NCI-H1436 treated with DMSO at 0.1 percent for 48 hours (cell line): ENCODE measurements at places on chromosomes 3 and 15.

DNA sequence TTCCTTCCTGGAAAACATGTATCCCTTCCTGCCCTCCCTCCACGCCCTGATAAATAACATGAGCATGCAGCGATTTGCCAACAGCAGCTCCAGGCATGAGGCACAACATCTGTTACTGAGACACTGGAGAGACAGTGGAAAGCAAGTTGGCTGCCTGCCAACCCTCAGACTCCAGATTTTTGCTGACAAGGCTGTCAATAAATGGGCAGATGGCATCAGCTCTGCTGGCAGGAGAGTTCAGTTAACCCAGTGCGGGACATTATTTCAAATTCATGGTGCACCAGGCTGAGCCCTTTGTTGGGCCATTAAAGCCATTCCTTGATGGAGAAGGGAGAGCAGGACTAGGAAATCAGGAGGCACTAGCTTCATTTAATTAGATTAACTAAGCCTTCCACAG lies 293.3 kb downstream of the MEX3B start:
- no peak for DNase-seq

DNA sequence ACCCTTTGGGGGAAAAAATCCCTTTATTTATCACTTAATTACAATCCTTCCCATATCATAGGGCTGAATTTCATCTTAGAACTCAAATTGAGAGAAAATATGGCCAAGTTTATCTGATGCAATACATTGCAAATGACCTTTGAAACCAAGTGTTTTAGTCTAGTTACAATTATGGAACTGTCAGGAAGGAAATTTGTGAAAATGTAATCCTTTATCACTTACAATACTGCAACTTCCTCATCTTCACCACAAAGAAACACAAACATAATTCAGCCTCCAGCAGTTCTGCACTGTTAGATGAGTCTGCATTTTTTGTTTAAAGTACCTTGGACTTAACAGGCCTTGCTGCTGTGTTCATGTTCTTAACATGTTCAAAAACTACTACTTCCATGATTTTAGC lies 4.6 kb downstream of the CCPG1 start:
- DNase-seq = no peak

GRCh38 chr3:67414740-67415139 lies 239.7 kb downstream of the SUCLG2 start:
- no peak for DNase-seq

DNA sequence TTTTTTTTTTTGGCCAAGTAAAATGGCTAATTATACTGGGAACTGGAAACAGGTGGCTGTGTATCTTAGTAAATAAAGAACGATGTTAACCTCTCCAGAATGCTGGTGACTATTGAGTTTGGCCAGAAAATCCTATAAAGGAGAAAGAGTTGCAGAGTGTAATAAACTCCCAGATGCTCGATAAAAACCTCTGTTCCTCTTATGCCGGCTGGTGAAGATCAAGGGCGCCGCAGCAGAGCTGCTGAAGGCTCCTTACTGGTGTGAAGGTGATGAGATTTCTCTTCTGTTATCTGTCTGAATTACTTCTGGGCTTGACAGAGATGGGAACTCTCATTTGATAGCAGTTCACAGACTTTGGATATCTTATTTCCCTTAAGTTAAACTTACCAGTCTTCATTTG lies 104.6 kb downstream of the PTPRG start:
- DNase-seq = no peak

- DNase-seq = no peak
Observed at GRCh38 chr3:52593103-52593502, 56.7 kb downstream of the UQCC5 start.

DNA sequence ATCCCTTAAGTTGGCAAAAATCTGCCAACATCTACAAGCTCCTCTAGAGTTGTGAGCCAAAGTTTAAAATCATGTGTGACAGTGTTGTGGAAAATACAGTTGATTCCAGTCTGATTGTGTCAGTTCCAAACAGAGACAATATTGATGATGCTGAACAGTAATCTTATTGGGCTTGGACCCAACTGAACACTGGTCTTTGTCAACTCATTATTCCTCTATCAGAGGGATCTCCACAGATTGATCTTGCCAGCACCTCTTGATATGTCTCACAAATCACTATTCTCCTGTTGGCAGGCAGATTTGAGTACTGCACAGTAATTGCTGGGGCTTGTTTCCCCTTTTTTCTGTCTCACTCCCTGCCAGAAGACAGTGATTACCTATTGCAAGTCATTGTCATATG lies 326.6 kb upstream of the DPH6 start:
- DNase-seq = no peak

DNA sequence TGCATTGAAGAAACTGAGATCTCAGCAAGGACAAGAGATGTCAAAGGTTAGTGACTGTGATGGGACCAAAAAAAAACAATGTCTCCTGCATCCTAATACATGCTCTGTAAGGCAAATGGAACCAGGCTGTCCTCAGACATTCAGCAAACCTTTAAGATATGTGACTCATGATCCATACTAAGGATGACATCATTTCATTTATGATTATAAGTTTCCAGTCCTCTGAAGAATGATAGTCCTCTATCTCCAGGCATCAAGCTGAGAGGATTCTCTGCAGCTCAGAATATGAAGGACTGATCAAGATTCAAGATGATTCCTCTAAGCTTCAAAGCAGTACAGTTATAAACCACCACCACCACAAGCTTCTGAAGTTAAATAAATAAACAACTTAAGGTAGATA lies 47.6 kb downstream of the SSR3 start:
- DNase-seq = no peak

DNA sequence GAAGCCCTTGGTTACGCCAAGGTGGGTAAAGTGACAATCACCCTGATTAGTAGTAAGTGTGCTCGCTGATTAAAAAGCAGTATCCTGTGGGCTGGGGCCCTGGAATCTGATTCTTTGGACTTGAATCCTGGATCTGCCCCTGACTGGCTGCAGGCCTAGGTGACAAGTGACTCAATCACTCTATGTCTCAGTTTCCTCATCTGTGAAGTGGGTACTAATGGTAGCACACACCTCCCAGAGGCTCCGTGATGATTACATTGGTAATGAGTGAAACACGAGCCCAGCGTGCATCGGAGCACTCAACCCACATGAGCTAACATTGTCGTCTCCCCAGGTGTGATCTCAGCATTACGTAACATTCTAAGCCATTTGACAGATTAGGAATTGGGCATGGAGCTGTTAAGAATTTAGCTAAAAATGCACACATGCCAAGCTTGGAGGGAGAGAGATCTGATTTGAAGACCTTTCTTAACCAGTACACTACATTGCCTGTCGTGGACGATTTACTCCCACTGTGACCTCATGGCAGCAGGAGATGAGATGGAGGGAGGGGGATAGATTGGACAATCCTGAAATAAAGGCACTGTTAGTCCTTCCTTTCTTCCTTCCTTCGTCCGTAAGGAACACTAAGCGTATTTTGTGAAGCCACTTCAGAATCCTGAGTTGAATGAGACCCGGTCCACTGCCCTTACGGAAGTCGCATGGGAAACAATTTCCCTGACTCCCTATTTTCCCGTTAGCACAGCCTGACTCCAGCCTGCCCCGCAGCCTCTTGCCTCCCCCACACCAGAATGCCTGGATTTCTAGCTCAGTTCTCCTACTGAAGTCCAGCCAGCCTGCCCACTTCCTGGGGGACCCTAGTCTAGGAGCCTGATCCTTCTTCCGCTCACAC lies 32.1 kb downstream of the MGLL start:
- no peak for DNase-seq

DNA sequence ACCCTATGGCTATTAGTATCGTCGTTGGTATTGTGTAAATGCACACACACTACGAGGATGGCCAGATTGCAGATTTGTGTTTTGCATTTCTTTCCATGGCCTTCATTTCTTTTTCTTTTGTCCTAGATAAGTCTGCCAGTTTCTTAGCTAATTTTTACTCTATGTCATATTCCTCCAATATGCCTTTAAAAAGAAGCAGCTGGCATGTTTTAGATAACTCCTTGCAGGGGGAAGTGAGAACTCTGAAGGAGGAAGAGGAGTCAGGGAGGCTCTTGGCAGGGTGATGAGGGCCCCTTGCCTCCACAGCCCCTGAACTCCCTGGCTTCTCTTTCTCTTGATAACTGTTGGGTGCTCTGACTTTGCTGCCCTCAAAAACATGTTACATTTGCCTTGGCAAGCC lies 244.0 kb downstream of the GABRG3 start:
- DNase-seq = no peak

GRCh38 chr15:70220490-70221096 lies 122.9 kb upstream of the TLE3 start:
- no peak for DNase-seq

- no peak for DNase-seq
Observed at GRCh38 chr3:122102191-122102935, 47.2 kb downstream of the CD86 start.

DNA sequence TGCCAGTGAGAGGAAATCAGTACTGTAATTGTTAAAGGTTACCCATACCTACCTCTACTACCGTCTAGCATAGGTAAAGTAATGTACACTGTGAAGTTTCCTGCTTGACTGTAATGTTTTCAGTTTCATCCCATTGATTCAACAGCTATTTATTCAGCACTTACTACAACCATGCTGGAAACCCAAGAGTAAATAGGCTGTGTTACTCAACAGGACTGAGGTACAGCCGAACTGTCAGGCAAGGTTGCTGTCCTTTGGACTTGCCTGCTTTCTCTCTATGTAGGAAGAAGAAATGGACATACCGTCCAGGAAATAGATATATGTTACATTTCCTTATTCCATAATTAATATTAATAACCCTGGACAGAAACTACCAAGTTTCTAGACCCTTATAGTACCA lies 265.5 kb downstream of the NR2F2 start:
- no peak for DNase-seq

DNA sequence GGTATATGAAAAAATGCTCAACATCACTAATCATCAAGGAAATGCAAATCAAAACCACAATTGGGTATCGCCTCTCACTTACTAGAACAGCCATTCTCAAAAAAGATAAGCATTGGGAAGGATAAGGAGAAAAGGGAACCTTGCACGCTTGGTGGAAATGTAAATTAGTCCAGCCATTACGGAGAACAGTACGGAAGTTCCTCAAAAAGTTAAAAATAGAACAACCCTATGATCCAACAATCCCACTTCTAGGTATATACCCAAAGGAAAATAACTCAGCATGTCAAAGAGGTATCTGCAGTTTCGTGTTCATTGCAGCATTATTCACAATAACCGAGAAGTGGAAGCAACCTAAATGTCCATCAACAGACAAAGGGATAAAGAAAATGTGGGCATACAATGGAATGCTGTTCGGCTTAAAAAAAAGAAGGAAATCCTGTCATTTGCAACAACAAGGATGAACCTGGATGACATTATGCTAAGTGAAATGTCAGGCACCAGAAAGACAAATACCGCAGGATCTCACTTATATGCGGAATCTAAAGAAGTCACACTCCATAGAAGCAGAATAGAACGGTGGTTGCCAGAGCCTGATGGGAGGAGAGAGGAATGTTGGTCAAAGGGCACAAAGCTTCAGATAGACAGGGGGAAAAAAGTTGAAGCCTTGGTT lies 11.7 kb upstream of the CMTM7 start:
- no peak for DNase-seq

- DNase-seq = no peak
Observed at GRCh38 chr3:126109146-126109879, 25.4 kb upstream of the SLC41A3 start.

DNA sequence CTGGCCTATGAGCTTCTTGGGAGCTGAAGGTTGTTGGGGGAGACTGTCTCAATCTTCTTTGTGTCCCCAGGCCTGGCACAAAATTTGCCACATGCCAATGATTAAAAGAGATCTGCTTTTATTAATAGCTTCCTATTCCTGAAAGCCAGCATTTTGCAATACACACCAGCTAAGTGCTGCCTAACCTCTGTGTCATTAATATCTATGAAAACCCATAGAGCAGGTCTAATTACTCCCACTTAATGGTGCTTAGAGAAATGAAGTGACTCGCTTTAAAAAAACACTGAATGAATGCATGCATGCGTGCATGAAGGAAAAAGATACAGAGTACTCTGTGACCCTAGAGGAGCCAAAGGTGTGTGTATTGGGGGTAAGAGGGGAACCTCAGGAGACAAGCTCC lies 55.0 kb downstream of the SLC6A1 start:
- no peak for DNase-seq

GRCh38 chr3:170090601-170090981 lies 52.8 kb downstream of the GPR160 start:
- no peak for DNase-seq

DNA sequence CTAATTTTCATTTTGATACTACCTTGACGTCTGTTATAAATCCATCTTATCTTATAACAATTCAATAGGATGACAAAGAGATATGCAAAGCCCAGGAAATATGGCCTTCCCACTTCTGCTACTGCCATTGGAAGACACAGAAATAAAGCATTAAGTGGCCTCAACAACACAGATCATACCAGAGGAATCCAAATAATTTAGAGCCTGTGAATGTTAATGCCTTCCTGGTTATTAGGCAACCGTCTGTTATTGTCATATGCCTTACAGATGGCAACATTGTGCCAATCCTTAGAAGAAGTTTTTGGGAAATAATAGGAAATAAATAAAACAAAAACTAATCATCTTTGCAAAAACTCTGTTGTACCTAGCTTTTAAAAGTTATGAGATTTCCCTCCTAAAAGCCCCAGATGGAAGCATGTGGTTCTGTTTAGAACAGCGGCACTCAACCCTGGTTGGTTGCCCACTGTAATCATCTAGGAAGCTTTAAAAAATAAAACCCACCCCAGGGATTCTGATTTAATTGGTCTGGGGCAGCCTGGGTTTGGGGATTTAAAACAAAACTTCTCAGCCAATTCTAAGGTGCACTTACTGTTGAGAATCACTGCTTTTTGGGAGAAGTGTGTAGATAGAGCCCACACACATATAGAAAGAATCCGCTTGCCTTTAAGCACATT lies 704.8 kb upstream of the CFAP20DC start:
- DNase-seq = no peak

DNA sequence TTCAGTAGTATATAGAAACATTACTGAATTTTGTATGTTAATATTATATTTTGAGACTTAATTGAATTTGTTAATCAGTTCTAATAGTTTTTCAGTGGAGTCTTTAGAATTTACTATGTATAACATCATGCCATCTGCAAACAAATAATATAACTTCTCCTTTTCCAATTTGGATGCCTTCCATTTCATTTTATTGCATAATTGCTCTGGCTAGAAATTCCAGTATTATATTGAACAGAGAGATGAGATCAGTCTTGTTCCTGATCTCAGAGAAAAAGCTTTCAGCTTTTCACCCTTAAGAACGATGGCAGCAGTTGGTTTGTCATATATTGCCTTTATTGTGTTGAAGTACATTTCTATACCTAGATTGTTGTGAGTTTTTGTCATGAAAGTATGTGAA lies 40.4 kb downstream of the OR4F15 start:
- DNase-seq = no peak

DNA sequence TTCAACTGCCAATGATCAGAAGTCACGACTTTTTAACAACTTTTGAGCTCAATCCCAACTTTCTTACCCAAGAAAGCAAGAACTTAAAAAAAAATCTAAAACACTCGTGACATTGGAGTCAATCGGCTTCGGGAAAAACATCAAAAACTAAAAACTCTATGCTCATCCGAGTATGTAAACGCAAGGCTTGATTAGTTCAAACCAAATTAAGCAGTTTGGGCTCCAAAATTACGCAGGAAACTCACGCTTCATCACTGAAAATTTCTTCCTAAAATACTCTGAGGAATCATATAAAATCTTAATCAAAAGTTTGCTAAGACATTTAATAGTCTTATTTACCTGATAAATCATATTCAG lies 1.6 kb downstream of the TRA2B start:
- no peak for DNase-seq
